PC-3 (cell line): ENCODE measurements at places on chromosomes 3 and 15.

DNA sequence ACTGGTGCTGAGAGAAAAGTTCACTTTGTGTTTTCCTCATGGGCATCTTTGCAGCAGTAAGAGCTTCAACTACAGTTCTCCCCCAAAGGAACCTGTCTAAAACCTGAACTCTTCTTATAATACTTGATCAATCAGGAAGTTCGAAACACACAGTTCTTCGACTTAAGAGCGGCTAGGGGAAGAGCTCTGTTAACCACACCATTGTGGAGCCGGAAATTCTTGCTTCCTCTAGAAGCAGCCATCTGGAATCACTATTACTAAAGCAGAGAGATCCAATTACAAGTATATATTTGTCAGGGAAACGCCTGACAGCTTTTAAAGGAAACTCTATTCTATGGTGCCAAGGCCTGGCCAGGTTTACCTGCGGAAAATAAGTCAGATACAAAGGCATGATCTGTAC, 337.3 kb upstream of the CBLB start:
- DNase-seq = peak; percentile 14

DNA sequence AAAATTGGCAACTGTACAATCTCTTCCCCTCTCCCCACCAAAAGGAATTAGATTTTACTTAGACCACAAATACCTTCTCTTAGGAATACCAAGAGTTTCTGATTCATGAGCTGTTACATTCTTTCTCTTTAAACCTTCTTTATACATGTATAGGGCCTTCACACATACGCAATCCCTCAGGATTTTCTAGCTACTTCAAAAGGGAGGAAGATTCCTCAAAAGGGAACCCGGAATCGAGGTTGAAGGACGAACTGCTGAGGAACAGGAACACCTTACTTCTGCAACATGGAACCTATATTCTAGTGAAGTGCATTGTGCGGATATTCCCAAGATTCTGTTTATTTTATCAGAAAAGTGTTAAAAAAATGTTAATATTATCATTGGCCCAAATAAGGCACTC, 52.3 kb downstream of the GABRB3 start:
- no peak for DNase-seq

GRCh38 chr15:79329171-79329611, 18.3 kb downstream of the TMED3 start:
- peak; percentile 69 for DNase-seq

- no peak for DNase-seq
Observed at GRCh38 chr3:35500641-35501350, 138.5 kb upstream of the ARPP21 start.

GRCh38 chr3:123332124-123332641, 116.7 kb downstream of the ADCY5 start:
- no peak for DNase-seq

DNA sequence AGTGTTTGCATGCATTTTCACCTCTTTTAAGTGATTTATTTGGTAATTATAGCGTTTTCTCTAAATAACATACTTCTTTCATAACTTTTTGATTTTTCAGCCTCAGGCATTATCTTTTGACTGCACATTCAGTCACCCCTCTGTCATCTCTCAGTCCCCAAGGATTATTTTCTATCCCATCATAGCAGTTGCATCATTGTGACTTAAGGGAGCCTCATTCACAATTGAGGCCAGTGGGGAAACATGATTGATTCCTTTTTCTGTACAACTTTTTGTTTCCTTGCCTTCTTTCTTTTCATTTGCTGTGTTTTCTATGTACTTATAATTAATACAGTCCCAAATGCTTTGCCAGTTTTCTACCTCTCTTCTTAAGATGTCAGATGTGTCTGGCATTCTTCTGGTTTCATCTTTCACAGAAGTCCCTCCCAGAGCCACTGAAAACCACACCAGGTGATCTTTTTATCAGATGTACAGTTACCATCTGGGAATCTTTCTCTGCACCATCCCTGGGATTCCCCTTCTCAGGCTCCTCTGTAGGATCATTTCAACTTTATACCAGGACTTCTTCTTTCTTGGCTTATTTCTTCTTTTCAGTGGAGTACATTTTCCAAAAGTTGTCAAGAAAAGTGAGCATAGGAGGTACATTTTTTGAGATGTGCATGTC, 151.4 kb downstream of the RAP2B start:
- DNase-seq = no peak

GRCh38 chr15:25391971-25392721, 46.7 kb downstream of the UBE3A start:
- DNase-seq = peak; percentile 54

- DNase-seq = peak; percentile 31
Observed at GRCh38 chr3:155308831-155309230, 15.3 kb upstream of the STRIT1 start.

- DNase-seq = no peak
Observed at GRCh38 chr15:52466134-52466701, 62.5 kb downstream of the MYO5A start.

DNA sequence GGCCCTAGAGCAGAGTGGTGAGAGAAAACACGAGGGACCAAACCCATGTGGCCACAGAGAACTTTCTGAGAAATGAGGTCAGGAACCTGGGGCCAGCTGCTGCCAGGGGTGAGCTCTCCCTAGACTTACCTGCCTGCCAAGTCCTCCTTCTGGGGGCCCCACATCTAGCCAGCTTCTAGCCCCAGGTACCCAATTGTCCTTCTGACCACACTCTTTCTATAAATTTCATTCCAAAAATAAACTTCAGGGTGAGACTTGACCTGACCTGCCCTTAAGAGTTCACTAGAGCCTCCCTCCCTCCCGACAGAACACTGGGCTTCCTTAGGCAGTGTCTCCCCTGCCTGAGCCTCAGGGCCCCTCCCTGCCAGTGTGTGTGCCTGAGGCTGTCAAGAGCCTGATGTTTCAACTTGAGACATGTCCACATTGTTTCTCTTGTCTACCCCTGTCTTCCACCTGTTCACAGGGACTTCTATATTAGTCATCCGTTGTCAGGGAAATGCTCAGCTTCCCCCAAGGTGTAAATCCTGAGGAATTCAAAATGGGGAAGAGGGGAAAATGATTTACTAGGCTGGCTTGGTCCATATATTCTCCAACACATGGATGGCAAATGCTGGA, 312.8 kb upstream of the TLE3 start:
- DNase-seq = no peak

DNA sequence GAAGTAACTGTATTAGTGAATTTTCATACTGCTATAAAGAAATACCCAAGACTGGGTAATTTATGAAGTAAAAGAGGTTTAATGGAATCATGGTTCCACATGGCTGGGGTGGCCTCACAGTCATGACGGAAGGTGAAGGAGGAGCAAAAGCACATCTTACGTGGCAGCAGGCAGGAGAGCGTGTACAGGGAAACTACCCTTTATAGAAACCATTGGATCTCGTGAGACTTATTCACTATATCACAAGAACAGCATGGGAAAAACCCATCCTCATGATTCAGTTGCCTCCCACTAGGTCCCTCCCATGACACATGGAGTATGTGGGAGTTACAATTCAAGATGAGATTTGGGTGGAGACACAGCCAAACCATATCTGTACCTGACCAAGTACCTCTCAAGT, 812.3 kb upstream of the ALCAM start:
- no peak for DNase-seq

DNA sequence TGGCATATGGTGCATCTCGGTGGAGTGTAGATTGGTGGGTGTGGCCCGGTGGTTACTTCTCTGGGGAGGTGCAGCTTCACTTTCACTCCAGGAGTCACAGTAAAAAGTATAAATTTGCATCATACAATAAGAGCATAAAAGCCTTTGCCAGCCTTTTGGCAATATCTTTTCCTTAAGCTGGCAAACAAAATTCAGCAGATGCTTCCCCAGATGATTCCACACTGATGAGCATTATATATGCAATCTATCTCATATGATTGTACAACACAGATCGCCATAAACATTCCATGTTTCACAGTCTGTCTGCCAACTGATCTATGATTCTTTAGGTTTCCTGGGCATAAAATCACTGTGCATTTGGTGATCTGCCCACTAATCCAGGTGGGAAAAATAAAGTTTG, 120.2 kb upstream of the ALCAM start:
- no peak for DNase-seq

DNA sequence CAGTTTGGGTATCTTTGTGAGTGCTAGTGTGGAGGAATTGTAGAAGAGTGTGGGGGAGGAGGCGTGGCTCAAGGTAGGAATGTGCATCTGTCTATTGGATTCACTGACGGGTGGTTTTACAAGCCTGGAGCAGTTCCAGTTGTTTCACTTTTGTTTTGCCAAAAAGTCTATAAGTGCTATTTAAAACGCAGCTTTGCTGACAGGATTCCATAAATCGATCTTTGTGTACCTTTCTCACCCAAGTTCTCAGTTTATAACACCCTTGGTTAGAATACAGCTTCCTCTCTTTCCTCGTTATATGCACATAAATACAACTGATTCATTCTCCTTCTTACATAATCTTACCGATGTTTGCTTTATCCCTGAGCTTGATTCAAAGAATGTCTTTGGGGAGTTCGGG, 123.2 kb upstream of the UBE2E2 start:
- DNase-seq = peak; percentile 86

DNA sequence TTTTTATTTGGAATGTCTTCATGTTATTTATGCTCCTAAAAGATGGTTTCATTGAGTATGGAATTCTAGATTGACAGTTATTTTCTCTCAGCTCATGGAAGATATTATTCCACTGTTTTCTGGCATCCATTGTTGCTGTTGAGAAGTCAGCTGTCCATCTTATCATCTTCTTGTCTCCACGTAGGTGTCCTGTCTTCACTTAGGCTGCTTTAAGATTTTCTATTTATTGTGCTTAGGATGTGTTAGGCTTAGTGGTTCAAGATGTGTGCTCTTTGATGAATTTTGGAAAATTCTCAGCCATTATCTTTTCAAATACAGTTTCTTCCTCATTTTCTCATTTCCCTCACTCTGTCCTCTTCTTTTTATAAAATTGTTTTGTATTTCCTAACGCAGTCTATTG, 52.0 kb downstream of the SNRK start:
- no peak for DNase-seq

GRCh38 chr3:179695672-179696313, 43.0 kb downstream of the USP13 start:
- no peak for DNase-seq

- no peak for DNase-seq
Observed at GRCh38 chr15:81572190-81572589, 198.2 kb upstream of the TMC3 start.

- peak; percentile 23 for DNase-seq
Observed at GRCh38 chr3:145124900-145125678, 1035.9 kb downstream of the PLOD2 start.
